Stimulated activated CD8-positive, alpha-beta memory T cell treated with anti-CD3 and anti-CD28 coated beads, Interleukin-15, amount 100 ng/mL, for 1 hour (primary cell): ENCODE measurements at places on chromosomes 7 and 10.

- no peak for DNase-seq
Observed at GRCh38 chr10:20162123-20162522, 345.9 kb downstream of the PLXDC2 start.

DNA sequence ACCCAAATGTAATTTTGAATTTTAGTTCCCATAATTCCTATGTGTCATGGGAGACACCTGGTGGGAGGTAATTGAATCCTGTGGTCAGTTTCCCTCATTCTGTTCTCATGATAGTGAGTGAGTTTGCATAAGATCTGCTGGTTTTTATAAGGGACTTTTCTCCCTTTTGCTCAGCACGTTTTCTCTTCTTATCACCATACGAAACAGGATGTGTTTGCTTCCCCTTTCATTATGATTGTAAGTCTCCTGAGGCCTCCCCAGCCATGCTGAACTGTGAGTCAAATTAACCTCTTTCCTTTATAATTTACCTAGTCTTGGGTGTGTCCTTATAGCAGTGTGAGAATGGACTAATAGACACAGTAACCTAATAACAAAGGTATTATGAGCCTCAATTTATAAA lies 36.1 kb upstream of the ZNF736 start:
- DNase-seq = no peak

- DNase-seq = peak; percentile 24
Observed at GRCh38 chr7:2477447-2478398, 1.5 kb upstream of the GRIFIN start.

- no peak for DNase-seq
Observed at GRCh38 chr7:67463983-67464382, 467.4 kb downstream of the TYW1 start.

- DNase-seq = no peak
Observed at GRCh38 chr10:126063353-126063791, 167.0 kb downstream of the FANK1 start.

DNA sequence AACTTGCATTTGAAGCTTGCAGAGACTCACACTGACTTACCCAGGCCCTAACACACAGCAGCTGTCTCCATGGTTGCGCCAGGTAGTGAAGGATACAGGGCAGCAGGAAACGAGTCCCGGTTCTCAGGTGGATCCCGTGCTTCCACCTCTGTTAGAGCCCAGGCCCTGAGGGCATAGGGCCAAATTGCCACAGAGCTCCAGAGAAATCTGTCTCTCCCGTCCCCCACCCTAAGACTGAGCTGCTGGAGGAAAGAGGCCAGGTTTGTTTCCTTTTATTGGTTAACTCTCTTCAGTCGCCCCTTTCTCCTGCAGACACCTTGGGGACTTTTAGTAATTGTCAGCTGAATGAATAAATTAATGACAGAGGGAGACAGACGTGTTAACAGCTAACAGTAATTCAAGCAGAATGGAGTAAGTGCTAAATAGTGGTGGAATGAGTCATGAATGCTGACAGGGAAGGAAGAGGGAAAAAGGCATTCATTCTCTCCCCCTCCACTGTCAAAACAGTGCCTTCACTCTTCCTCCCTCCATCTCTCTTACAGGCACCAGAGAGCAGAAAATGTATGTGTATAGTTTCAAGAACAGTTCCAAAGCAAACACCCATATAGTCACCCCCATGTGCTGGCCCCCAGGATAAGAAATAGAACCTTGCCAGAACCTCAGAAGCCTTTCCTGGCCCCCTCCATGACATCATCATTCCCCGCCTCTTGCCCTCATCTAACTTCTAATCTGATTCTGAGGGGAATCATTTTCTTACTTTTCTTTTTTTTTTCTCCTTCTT lies 16.8 kb upstream of the DLG5 start:
- DNase-seq = no peak

DNA sequence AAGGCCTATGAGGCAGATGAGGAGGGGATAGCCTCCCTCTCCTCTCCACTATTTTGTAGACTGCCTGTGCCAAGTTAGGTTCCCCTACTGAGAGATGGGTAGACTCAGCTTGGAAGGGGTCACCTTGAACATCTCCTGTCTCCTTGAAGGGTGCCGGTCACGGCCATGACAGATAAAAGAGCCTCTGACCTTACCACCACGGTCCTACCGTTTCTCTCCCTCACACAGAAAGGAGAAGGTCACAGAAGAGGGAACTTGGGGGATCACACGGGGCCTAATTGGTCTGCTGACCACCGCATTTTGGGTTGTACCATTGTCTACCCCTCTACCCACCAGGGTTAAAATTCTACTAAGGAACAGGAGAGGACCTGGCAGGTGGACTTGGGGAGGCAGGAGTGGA lies 17.0 kb downstream of the PRSS2 start:
- no peak for DNase-seq

DNA sequence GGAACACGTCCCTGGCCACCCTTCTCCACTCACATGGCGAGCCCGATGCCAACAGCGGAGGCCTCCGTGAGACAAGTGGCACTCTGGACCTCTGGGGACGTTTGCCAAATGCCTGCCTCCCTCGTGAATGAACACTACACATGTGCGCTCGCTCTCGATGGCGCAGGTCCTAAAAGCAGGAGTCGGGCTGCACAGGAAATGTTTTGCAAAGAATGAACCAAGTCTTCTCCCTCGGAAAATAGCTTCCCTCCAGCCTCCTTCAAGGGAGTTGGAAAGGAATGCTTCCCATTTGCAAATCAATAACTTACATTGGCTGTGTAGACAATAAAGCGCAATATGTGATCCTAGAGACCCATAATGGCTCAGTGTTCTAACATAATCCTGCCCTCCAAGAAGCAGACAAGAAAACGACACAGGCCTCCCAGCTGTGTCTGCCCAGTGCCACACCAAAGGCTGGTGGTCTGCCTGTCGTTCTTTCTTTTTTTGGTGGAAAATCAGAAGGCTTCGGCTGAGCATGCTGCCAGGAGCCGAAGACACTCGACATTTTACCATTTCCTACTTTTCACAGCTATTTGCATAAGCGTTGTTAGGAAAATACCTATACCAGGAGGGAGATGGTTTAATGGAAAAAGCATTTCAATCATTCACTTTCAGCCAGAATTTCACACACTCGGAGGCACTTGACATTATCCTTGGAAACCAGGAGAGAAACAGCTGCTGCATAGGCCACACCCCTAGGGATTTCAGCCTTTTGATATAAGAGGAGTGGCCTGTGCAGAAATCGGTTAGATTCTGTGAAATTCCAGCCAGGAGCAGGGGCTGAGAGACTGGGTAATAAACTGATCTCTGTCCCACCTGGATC lies 38.4 kb downstream of the ATXN7L1 start:
- no peak for DNase-seq

DNA sequence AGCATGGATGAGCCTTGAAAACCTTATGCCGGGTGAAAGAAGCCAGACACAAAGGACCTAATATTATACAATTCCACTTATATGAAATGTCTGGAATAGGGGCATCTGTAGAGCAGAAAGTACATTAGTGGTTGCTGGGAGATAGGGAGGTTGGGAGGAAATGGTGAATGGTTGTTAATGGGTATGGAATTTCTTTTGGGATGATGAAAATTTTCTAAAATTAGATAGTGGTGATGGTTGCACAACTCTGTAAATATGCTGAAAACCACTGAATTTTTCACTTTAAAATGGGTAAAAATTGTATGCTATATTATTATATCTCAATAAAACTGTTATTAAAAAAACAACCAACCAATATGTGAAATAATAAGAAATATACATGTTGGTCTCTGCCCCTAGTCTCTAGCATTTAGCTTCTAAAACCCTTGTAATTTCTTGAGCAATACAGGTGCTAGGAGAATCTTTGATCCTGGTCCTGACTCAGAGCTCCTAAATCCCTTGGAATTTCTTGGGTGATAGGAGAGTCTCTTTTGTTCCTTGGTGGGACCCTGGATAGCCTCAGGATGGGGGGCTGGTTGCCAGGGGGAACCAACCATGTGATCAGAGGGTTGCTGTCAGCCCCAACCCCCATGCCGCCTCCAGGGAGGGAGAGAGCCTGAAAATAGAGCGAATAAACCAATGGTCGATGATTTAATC lies 64.0 kb downstream of the TACR2 start:
- DNase-seq = no peak

DNA sequence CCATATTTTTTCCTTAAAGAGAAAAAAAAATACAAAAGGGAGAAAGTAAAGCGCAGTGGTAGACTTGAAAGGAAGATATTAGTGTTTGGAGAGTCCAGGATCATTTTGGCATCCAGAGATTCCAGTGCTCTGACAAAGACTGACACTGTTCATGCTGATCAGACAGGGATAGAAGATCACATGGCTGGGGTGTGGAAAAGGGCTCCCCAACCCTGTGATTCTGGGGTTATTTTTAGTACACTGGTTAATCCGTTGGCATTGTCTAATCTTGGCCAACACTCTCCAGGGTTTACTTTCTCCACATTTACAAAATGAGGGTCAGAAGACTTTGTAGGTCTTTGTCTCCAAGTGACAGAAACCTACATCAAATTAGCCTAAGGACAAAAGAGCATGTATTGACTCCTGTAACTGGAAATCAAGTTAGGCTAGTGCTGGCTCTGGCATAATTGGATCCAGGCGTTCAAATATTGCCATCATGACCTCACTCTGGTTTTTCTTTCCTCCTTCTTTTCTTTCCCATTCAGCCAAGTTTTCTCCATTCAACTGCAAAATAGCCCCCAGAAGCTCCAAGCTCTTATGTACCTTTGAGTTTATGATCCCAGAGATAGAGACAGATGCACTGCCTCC lies 181.6 kb downstream of the PHTF2 start:
- no peak for DNase-seq

GRCh38 chr7:111756687-111757178 lies 194.4 kb upstream of the IMMP2L start:
- DNase-seq = no peak

GRCh38 chr10:92756201-92757065 lies 66.7 kb downstream of the HHEX start:
- no peak for DNase-seq

- no peak for DNase-seq
Observed at GRCh38 chr10:25831080-25831479, 102.9 kb upstream of the MYO3A start.

GRCh38 chr7:17625043-17625442 lies 315.3 kb downstream of the SNX13 start:
- no peak for DNase-seq

- DNase-seq = no peak
Observed at GRCh38 chr7:35865287-35865686, 64.4 kb downstream of the SEPTIN7 start.

DNA sequence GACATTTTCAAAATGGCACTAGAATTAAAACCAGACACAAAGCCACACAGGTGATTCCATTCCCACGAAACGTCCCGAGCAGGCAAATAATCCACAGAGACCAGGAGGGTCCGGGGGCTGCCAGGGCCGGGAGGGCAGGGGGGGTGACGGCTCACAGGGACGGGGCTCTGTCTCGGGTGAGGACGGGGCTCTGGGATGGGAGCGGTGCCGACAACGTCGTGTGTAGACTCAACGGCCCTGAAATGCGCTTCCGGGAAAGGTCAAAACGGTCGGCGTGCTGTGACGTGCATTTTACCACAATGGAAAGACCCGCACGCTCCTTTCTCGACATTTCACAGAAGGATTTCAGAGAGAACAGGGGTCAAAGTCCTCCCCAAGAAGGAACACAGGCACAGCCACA lies 63.3 kb upstream of the PDGFA start:
- no peak for DNase-seq

GRCh38 chr10:81034383-81034782 lies 496.7 kb downstream of the SH2D4B start:
- DNase-seq = no peak
